ENCODE measurements at places on chromosomes 2 and 18.

DNA sequence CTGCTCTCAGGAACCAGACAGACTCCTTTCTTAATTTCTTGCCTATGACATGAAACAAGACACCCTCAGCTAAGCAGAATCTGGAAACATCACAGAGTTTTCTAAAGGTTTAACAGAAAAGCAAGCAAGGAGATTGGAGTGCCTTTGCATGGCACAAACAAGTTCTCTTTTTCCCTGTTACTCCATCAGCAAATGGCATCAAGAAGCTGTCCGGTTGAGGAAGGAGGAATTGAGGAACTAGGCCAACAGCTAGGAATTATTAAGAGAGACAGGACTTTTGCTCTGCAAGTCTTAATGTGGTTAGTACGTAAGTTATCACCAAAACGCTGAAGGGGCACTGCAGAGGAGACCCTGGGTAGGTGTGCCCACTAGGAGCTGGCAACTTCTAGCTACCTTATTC lies 53.2 kb downstream of the NEB start:
- no peak for DNase-seq

GRCh38 chr2:73009177-73009839 lies 62.2 kb downstream of the SFXN5 start:
- DNase-seq, result no peak

GRCh38 chr2:142870526-142870925 lies 6.9 kb upstream of the KYNU start:
- DNase-seq, result no peak

GRCh38 chr2:43455296-43455695 lies 140.5 kb downstream of the THADA start:
- no peak for DNase-seq

DNA sequence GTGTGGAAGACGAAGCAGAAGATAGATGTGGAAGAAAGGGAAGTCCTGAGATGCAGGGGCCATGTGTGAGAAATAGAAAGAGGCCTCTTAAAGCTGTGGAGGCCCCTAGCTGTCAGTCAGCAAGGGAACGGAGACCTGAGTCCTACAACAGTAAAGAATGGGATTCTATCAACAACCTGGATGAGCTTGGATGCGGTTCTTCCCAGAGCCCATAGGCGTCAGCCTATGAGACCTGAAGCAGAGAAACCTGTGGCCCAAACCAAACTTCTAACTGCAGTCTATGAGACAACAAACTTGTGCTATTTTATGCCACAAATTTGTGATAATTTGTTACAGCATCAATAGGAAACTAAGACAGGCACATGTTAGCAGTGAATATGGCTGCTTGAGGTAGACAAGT lies 583.7 kb downstream of the ADCYAP1 start:
- DNase-seq, result no peak

DNA sequence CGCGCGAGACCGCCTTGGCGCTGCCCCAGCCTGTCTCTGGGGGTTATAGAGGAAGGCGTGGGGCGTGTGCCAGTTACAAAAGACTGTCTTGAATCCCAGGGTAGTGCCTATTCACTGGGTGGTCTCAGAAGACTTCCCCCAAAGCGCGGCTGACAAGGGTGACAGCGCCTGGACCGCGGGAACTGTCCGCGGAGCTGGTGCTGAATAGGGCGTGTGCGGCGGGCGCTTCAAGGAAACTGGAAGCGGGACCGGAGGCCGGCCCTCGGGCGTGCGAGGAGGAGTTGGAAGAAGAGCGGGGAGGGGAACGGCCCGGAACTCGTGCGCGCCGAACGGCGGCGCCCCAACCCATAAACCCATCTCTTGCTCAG lies 2.3 kb downstream of the EGR4 start:
- no peak for DNase-seq

DNA sequence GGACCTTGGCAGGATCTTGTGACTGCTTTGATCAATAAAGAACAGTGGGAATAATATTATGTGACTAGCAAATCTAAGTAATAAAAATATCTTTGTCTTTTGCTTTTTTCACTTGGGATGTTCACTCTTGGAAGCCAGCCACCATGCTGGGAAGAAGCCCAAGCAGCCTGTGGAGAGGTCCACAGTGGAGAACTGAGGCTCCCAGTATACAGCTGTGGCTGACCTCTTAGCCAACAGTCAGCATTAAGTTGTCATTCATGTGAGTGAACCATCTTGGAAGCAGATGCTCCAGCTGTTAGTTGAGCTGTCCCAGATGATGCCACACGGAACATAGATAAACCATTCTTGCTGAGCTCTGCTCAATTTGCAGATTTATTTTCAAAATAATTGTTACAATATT lies 160.0 kb downstream of the OSR1 start:
- no peak for DNase-seq

DNA sequence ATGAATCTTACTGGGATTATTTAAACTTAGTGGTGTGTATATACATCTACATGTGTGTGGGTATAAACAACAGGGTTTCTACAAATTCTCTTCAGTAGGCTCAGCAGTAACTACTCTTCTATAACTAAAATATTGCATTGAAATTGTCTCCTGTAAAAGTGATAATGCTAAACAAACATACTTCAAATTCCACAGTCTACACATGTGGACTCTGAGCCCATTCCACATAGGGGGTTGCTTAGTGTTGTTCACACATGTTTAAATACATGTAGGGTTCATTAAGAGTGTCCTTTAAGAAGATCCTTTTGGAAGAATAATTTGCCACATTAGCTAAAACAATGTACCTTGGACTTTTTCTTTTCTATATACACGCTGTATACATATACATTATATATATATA lies 152.8 kb upstream of the VRK2 start:
- DNase-seq, result no peak

DNA sequence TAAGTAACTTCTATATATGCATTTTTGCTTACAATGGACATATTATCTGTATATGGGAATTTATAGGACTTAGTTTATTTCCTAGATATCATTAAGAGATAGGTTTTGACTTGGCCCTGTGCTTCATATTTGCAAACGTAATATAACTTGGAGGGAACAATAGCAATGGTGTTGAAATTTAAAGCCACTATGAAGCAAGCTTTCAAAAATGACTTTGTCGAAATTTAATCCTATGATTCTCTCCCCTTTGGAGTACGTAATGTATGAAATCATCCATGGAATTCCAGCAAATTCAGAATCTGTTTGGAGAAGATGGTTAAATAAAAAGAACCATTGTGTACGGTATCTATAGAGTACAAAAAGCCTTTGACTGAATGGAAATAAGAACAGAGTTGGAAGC lies 486.3 kb downstream of the ARHGAP15 start:
- DNase-seq, result no peak

DNA sequence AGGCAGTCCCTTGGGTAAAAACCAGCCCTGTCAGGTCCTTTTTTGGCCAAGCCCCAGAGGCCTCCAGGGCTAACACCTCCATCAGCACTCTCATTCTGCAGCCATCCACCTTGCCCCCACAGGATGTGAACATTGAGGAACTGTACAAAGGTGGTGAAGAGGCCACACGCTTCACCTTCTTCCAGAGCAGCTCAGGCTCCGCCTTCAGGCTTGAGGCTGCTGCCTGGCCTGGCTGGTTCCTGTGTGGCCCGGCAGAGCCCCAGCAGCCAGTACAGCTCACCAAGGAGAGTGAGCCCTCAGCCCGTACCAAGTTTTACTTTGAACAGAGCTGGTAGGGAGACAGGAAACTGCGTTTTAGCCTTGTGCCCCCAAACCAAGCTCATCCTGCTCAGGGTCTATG lies 7.3 kb downstream of the IL1F10 start:
- no peak for DNase-seq

DNA sequence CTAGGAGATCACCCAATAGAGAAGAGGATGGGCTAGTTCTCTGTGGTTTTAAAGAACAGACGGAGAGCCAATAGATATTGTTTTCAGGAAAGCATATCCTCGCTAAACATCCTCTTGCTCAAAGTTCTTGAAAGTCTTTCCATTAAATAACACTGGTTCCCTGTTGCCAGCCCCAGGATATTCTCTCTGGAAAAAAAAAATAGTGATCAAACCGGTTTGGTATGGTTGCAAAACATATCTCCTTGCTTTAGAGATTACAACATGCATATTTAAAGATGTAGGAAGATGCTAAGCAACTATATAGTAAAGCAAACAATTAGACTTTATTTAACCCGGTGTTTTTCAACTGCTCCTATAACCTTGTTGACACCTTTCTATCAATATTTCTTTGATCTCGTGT lies 211.4 kb downstream of the CMPK2 start:
- DNase-seq, result no peak

GRCh38 chr18:74541703-74542555 lies 7.6 kb downstream of the CNDP1 start:
- no peak for DNase-seq

GRCh38 chr18:25604894-25605597 lies 253.1 kb upstream of the ZNF521 start:
- DNase-seq, result no peak

- DNase-seq, result no peak
Measured at GRCh38 chr18:35430721-35431373, 53.7 kb upstream of the ZNF396 start.

DNA sequence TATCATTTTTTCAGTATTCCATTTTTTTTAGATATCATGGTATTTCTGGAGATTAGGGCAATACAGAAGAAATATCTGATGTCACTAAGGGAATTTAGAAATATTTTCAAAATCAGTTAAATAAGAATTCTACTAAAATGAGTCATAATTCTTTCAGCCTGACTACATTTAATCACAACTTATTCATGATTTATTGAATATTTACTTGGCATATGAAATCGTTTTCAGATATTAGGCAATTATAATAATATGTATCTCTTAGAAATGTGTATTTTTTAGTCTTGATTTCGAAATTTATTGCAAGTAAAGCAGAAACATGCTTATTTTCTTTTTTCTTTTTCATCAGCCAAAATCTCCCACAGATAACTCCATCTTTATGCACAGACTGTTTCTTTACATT lies 142.2 kb downstream of the CCDC102B start:
- DNase-seq, result no peak

DNA sequence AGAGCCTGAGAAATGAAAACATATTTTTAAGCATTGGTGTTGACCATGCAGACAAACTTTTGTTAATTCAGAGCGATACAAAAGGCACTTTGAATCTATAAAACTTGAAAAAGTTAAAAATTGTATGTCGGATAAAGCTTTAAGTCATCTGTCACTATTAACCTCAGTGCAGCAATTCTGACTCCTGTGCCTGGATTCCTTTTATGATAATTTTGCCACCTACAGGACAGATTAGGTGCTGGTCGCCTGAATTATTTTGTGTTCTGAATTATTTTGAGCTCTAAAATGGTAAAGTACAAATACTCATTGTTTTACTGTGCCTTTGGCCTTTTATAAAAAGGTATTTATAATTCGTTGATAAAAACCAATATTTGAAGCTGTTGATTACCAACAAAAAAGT lies 19.4 kb upstream of the RNF138 start:
- DNase-seq, result no peak

DNA sequence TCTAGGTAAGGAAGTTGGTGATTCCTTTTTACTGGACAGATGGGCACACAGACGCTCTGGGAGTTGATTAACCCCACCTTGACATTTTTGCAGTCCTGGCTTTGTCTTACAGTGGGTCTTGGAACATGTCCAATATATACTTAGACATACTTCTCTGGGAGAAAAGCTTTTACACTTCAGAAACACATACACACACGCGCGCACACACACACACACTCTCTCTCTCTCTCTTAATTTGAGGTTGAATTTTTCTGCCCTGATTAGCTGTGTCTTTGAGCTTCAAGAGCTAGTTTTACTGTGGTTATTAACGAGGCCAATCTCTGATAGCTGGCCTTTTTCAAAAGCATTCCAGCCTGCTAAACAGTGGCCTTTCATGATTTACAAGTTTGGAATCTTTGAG lies 215.0 kb downstream of the MYCN start:
- no peak for DNase-seq

- DNase-seq, result no peak
Measured at GRCh38 chr2:105338020-105338385, 663 bp downstream of the C2orf49 start.

DNA sequence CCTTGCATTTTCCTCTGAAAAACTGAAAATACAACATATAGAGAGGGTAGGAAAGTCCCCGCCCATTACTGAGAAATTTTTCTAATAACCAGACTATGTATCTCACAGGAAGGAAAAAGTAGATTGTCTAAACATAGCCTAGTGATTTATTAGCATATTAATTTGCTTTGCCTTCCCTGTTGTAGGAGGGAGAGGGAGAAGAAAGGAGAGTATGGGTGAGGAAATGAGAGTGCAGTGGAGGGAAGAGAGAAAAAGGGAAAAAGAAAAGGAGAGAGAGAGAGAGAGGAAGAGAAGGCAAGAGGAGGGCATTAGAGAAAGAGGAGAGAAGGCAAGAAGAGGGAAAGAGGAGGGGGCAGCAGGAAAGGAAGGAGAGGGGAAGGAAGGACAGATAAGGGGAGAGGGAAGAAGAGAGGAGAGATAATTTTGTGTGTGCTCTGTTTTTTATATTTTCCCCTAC lies 3.6 kb upstream of the KYNU start:
- DNase-seq, result no peak

- no peak for DNase-seq
Measured at GRCh38 chr2:133252780-133253355, 315.4 kb downstream of the NCKAP5 start.

DNA sequence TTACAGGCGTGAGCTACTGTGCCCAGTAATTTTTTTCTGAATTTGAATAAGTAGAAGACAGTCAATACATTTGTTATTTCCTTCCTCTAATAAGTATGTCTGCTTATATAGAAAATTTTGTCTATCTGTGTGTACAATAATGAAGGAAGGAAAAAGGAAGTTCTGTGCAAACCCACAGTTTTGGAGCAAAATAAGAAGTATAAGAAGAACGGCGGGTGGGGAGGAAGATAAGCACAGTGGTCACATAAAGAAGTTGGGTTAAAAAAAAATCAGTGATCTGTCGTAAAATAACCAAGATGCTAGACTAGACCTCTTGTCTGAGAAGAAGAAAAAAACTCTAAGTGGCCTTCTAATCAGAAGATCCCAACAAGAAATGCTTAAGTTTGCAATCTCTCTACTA lies 20.2 kb downstream of the MGAT4A start:
- DNase-seq, result no peak

- no peak for DNase-seq
Measured at GRCh38 chr2:241774419-241775222, 2.0 kb upstream of the GAL3ST2 start.

- DNase-seq, result no peak
Measured at GRCh38 chr2:191479680-191480023, 198.3 kb upstream of the NABP1 start.

DNA sequence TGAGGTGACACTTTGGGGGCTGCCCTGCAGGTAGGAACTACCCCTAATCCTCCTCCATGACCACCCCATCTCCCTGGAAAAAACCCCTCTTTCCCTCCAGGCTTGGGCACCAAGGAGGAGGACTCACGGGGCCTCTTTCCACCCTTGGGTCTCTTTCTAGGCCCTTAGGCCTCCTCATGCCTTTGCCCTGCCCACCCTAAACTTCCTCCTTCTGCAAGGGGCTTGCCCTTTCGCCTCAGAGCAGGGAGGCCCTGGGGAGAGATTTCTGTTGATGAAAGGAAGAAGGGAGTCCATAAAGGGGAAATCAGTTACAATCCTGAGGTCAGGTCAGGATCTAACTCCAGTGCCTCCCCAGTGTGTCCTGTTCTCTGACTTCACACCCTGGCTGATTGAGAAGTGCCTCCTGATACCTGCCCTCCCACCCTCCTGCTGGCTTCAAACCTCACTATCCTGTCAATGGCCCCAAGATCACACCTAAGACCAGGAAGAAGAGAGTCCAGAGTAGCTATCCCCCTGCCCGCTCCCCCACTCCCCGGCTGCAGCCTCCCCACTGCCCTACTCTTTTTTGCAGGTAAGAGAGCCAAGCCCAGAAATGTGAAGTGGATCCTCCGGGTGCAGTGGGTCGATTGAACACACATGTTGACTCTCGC lies 16.7 kb upstream of the TNS1 start:
- DNase-seq, result no peak

GRCh38 chr2:239824046-239824694 lies 201.0 kb downstream of the NDUFA10 start:
- no peak for DNase-seq

Measured in stimulated activated CD4-positive, alpha-beta T cell treated with anti-CD3 and anti-CD28 coated beads, Interleukin-12 subunit alpha, Interleukin-12 subunit beta, amount 100 ng/mL, for 48 hours (primary cell).